Fibroblast of lung (primary cell): ENCODE measurements at places on chromosomes 2 and 18. TPM values are rescaled to one million over a fixed set of nuclear protein-coding genes. Genes with fewer than 3 reads are reported as not detected.

DNA sequence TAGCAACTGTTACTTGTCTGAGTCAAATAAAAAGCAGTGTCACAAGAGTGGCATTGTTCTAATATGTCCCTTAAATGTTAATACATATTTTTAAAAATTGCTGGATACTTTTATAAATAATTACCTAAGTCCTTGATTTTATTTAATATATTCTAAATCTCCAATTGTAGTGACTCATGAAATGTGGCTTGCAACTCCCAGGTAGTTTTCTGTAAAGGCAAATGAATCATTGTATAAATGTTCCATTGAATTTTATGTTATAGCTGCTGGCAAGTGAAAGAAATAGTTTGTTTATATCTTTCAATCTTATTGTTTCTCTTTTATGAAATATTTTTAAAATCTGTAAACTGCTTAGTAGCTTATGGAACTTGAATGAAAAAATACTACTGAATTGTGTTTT, 32.7 kb upstream of the C1GALT1C1L start:
- peak; percentile 23 for DNase-seq

DNA sequence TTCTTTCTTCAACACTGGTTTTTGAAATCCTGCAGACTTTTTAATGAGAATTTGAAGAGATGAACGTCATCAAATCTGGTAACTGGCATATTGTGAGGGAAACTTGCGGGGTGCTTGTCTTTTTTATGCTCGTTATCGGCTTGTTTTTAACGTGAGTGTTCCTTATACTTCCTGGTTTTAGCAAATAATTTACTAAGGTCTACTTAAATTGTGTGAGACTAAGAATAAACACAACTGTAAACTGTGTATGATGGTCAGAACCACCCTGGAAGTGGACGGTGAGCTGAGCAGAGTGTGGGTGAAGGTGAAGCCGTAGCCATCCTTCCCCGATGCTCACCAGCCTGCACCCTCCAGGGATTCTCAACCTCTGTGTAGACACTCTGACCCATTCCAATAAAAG, 82.3 kb upstream of the CDC42EP3 start:
- DNase-seq, result no peak

GRCh38 chr2:219625179-219625578, 2.3 kb upstream of the SLC4A3 start:
- DNase-seq, result no peak

The HOXD13 gene
- total RNA-seq, result not detected in 2 replicates

The CD207 gene
- total RNA-seq, result not detected in 2 replicates

GRCh38 chr18:3625742-3626091, 175.7 kb downstream of the TGIF1 start:
- DNase-seq, result no peak

GRCh38 chr2:138846216-138846821, 66.1 kb upstream of the NXPH2 start:
- DNase-seq, result peak; percentile 31

GRCh38 chr2:223032187-223033142, 19.5 kb upstream of the KCNE4 start:
- DNase-seq, result peak; percentile 20

- peak; percentile 24 for DNase-seq
These were observed 27.7 kb upstream of the SMCHD1 start for GRCh38 chr18:2627821-2628276.

The PIEZO2 gene
- total RNA-seq, result 6.6 and 32.9 TPM in 2 replicates

The ERFE gene
- 1.3 and 1.5 TPM in 2 replicates for total RNA-seq

DNA sequence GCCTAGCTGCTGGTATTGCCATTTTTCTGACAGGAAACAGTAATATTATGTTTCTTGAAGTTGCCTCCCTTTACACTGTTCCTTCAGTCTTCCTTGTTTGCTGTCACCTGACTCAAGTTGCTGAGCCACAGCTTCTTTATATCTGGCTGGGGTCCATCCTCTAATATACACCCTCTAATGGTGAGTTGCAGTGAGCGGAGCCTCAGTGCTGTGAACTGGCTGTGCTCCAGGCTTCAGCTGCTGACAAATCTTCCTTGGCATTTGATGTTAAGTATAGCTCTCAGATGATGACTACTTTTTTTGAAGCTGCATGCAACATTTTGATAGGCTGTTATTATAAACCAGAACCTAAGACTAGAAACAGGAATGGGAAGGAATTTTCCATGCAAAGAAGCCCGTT, 366.7 kb downstream of the NUP35 start:
- peak; percentile 75 for DNase-seq

GRCh38 chr2:15766303-15766861, 174.0 kb upstream of the MYCN start:
- DNase-seq, result no peak

DNA sequence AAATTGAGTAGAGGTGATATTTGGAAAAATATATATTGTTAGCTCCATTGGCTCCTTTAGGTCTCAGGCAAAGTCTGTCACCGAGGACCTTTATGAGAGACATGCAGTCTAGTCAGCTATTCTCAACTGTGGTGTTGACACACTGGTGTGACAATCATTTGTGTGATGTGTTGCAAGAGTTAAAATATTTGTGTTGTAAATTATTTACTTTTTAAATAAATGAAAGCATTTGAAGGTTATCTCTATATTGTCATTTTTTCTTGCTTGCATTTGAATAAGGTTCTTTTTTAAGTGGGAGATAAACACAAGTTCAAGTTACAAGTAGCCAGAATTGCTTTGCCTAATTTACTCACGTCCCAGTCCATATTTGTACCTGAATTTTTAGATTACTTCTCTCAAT, 4.3 kb downstream of the REL start:
- DNase-seq, result no peak

- no peak for DNase-seq
These were observed 80.8 kb downstream of the TCF7L1 start for GRCh38 chr2:85213901-85214512.

DNA sequence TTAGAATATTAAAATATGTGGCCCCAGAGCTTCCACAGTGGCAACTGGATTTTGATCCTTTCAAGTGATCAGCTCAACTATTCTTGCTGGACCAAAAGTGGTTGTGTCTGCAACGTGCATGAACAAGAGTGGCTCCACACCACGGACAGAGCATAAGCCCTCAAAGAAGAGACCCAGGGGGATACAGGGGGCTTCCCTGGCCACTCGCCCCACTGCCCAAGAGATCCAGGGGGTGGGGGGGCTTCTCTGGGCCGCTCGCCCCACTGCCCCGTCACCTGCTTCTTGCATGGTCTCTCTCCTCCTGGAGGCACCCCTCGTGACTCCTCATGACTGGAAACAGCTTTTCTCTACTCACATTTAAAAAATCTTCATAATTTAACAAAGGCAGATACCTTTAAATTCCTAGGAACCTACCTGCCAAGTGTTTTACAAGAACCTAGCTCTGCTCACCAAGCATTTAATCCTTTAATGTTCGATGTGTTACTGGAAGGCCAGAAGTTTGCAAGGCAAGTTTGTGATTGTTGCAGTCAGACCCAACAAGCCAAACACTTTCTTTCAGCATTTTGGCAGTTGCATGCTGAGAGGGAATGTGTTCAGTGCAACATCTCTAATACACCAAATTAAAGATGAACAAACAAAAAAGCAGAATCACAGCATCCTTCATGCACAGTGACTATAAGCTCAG, 174.3 kb downstream of the BCL2 start:
- DNase-seq, result no peak

DNA sequence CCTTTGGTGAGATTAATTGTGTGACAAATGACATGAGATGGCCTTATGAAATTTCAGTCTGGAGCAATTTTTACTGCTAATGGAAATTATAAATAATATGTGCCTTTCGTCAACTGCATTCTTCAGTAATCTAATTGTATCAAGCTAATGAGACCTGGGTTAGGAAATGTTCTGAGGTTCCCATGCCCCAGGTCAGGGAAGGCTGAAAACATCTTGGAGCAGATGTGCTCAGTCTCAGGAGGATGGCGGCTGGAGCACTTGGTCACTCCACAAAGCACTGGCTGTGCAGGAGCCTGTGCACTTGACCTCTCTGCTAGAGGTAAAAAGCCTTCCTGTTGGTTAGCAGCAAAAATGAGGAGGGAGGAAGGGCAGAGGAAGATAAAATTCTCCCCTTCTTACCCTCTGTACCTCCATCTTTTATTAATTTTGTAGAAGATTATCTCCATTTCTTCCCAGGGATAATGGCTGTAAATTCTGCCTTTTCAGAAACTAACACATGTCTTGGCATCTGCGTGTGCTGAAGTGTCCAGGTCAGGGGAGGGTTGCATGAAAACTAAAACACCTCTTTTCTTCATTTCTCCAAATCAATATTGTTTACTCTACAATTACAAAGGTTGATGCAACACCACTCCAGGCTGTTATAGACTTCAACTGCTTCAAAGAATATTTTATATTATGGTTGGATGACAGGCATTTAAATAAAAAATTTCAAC, 1606.4 kb upstream of the ACVR2A start:
- no peak for DNase-seq

The ADGRF3 gene
- total RNA-seq, result under 0.01 TPM in 1 of 2 replicates, not detected in the other
